Left hindlimb (tissue), 1 donor: ENCODE measurements at places on chromosomes 16 and 17.

GRCh38 chr16:1707193-1707790, 1.3 kb downstream of the MAPK8IP3 start:
- no peak for DNase-seq

GRCh38 chr16:14525596-14525995, 104.5 kb downstream of the PARN start:
- no peak for DNase-seq

GRCh38 chr17:32801193-32801592, 75.7 kb downstream of the MYO1D start:
- no peak for DNase-seq

- no peak for DNase-seq
Measured at GRCh38 chr17:2916461-2916860, 120.2 kb downstream of the RAP1GAP2 start.

- DNase-seq, result no peak
Measured at GRCh38 chr17:42555122-42555622, 2.4 kb downstream of the HSD17B1 start.

DNA sequence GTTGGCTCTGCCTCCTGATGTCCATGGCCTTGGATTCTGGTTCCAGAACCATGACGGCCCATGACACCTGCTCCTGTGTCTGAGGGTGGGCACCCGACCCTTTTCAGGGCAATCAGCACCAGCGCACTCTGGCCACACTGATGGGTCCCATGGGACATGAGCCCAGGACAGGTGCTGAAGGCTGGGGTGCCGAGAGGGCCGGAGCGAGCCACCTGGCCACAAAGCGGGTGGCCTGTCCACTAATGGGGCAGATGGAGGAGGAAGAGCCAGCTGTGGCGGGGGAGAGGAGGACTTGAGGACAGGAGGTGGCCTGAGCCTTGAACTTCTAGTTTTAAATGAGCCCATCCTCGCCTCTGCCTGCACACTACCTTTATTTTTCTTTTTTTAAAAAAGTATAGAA, 31.2 kb upstream of the MTSS2 start:
- DNase-seq, result no peak

DNA sequence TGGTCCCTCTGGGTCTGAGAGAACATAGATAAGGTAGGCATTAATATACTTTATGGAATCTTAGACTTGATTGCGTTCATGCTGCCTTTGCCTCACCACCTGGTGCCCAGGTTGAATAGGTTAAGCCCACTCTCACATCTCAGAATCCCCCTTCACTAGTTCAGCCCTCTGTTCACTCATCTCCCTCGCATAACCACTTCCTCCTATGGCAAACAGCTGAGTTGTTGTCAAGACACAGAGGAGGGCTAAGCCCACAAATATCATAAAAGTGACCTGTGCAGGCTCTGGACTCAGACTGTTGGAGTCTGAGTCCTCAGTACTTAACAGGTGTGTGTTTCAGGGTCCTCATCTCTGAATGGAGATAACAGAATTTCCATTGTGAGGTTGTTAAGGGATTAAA, 55.7 kb downstream of the GOSR1 start:
- no peak for DNase-seq

GRCh38 chr17:9538626-9539025, 37.0 kb downstream of the STX8 start:
- no peak for DNase-seq

- no peak for DNase-seq
Measured at GRCh38 chr17:72151565-72152386, 31.0 kb downstream of the SOX9 start.
